ENCODE measurements at places on chromosomes 2 and 18.

- no peak for DNase-seq
Measured at GRCh38 chr2:109348671-109349502, 219.9 kb downstream of the SH3RF3 start.

DNA sequence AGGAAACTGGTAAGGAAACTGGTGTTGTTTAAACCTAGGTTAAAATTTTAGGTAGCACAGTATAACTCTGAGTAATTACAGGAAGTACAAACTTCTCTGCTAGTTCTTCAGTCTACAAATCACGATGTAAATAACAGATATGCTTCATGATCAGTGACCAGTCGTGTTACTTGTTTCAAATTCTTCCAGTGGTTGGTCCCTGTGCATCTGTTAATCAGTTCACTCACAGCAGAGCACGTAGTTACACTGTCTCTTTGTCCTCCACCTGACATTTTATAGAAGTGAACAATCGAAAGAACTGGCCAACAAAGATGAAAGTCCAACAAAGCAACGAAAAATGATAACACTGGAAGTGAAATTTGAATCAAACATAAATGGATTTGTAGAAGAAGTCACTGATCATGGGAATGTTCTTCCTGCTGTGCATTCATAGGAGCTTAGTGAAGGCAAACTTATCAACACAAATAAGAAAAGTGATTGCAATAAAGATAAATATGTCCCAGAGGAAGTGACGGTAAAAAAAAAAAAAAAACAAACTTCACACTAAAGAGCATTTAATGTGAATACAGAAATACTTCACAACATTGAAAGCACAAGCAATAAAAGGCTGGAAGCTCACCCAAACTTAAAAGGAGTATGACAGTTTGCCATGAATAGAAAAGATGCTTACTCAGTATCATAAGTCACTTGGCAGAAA is 7.0 kb downstream of the EIF2AK2 start:
- DNase-seq = no peak

GRCh38 chr2:15498554-15498953 is 62.6 kb downstream of the NBAS start:
- DNase-seq = no peak

DNA sequence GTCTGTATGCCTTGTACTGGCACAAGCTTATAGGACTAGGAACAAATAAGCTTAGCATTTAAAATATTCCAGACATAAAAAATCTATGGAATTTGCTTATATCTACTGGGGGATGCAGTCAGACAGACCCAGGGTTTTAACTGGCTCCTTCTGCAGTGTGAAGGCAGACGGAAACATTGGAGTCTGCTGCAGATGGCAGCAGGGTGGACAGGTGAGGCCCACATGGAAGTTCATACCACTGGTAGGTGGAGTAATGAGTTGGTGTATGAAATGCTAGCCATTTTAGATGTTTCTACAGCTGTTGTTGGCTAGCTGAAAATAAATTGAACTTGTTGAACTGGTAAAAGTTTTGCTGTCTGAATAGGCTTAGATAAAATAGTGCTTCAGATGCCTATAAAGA is 17.7 kb downstream of the SPTBN1 start:
- no peak for DNase-seq

DNA sequence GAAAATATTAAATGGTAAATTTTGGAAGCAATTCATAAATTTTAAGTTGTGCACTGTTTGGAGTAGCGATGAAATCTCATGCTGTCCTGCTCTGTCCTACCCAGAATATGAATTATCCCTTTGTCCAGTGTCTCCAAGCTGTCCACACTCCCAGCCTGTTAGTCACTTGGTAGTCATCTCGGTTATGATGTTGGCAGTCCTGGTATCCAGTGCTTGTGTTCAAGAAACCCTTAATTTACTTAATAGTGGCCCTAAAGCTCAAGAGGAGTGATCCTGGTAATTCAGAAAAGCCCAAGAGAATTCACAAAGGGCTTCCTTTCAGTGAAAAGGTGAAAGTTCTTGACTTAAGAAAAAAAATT is 71.8 kb upstream of the STAM2 start:
- no peak for DNase-seq

- no peak for DNase-seq
Measured at GRCh38 chr2:37819186-37819585, 105.9 kb upstream of the RMDN2 start.

DNA sequence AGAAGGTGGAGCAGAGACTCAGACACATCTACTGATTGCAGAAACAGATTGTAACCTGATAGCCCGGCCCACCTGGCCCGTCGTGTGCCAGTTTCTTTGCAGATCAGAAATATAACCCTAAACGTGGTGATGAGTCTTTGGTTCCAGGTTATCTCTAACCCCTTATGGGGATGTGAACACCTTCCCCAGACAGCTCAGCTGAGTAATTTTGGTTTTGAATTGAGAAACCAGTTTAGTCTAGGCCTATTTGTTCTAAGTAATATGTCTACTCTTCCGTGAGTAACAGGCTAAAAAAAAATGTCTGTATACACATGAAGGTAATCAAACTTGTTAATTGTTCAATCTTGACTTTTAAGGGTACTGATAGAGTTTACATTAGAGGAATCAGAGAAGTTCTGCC is 35.7 kb downstream of the RASGRP3 start:
- no peak for DNase-seq

DNA sequence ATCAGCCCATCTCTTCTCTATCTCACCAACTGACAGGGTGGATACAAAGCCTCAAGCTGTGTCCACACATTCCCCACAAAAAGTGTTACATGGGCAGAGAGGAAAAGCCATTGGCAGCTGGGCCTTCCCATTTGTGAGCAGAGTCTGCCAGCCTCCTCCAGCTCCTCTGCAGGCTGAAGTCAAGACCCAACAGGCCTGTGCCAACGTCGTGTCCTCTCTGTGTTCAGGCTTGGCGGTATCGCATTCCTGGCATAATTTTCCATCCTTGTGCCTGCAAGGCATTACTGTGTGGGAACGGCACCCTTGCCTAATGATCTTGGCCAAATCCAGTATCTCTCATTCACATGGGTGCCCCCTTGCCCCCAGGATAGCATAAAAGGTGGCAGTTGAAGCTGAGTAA is 41.5 kb upstream of the APCDD1 start:
- no peak for DNase-seq

- DNase-seq = no peak
Measured at GRCh38 chr2:133314795-133315194, 253.5 kb downstream of the NCKAP5 start.

DNA sequence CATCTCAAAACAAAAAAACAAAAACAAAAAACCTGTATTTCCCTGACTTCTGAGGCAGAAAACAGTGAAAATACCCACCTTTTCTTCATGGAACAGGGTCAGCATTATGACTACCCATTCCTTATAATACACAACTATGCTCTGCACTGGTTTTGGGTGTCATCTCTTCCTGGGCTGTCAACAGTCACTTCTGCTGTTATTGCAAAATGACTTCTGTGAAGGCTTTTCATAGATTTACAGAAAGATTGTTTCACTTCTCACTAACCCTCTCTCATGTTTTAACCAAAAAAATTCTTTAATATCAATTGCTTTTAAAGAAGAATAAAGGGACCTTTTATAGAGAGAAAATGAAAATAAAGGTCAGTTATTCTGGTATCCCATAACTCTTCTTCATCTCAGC is 26.5 kb upstream of the PIK3C3 start:
- DNase-seq = no peak

- no peak for DNase-seq
Measured at GRCh38 chr2:157747695-157748370, 119.2 kb upstream of the ACVR1C start.

DNA sequence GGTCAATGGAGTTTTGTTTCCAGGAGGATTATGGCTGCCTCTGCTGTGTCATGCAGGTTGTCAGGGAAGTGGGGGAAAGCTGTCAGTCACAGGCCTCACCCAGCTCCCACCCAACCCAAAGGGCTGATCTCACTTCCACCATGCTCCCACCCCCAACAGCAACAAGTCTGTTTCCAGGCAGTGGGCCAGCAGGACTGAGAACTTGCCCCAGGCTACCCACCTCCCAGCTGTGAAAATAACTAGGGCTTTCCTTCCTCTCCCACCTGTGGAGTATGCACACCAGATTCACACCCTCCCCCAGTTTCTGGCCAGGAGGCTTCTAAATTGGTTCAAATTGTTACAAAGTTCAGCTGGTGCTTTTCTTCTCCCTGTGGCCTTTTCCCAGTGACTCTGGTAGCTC is 95.6 kb upstream of the ACVR1 start:
- DNase-seq = no peak

- peak; percentile 37 for DNase-seq
Measured at GRCh38 chr18:11741505-11742145, 52.6 kb downstream of the GNAL start.

DNA sequence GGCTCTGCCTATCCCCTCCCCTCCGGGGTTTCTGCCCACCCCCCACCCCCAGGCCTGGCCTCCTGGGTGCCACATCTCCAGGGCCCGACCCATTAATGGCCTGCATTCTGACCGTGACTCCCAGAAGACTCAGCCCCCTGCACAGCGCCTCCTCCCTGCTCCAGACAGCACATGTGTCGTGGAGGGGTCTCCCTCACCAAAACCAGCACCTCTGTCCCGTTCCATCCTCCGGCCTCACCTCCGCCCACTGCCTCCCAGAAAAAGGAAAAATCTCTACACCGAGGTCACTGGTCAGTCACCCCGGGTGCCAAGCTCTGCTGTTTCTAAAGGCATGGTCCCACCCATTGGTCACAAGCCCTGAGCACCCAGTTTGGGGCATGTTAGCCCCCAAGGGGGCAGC is 65.2 kb downstream of the GBX2 start:
- no peak for DNase-seq

- DNase-seq = no peak
Measured at GRCh38 chr2:223860809-223861738, 23.7 kb upstream of the AP1S3 start.

DNA sequence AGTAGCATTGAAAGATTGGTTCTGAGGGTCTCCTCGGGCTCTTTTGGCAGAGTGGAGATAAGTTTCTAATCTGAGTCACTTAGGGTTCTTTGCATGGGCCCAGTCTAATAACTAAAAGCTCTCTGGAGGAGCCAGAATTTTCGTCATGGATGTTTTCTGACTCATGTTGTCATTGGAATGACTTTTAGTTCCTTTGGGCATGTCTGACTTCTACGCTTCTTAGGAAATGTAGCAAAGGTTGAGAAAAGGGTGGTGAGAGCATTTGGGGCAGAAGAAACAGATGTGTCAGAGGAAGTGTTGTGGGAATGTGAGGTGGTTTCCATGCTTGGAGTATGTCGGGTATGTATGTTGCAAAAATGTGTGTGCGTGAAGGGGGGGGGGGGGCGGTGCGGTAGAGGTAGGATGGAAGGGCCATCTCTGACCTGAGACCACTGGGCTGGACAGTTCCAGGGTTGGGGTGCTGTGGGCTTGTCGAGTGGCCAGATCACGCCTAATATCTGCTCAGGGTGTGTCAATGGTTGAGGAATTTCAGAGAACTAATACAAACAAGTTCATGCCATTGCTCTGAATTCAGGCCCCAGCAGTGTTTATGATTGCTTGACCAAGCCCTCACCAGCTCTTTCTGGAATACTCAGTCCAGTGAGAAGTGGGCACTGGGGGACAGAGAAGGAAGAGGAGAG is 26.9 kb downstream of the KLHL29 start:
- no peak for DNase-seq

GRCh38 chr2:240645346-240645745 is 20.1 kb downstream of the GPR35 start:
- DNase-seq = no peak

DNA sequence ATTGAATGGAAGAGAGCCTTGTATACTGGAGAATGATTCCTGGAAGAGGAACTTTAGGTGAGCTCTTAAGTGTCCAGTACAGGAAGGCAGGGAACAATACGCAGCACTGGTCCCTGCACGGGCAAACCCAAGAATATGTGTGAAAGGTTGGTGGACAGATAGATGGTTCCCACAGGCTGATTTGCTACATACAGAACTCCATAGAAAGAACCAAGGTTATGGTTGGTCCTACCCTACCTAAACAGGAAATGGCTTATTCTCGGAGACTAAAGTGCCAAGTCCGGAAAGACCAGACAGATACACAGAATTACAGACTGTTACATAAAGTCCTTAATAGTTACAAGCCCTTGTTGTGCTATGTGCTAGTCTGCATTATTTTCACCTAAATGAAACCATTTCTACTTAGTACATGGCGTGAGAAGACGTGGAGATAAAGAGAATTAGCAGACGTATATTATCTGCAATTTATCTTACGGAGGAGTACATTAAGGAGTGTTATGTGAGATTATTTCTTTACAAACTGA is 1.2 kb downstream of the REV1 start:
- peak; percentile 28 for DNase-seq

- peak; percentile 8 for DNase-seq
Measured at GRCh38 chr2:189702071-189702470, 27.6 kb downstream of the ANKAR start.
